Stimulated activated CD8-positive, alpha-beta memory T cell treated with anti-CD3 and anti-CD28 coated beads, Interleukin-15, amount 100 ng/mL, for 48 hours (primary cell): ENCODE measurements at places on chromosomes 6 and 20.

DNA sequence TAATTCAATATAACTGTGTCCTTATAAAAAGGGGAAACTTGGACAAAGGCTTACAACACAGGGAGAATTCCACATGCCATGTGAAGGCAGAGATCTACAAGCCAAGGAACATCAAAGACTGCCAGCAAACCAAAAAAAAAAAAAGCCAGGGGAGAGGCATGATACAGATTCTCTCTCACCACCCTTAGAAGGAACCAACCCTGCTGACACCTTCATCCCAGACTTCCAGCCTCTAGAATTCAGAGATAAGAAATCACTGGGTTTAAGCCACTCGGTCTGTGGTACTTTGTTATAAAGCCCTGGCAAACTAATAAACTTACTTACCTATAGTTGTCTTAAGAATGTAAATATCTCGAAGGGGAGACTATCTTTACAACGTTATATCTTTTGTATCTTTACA is 4.4 kb downstream of the SERINC3 start:
- DNase-seq, result no peak

- peak; percentile 93 for DNase-seq
Measured at GRCh38 chr6:35468181-35468979, at the start of gene RPL10A. Gene RPL10A, plus strand, starts transcription at chr6:35468401. Its CDS starts 34 bp downstream, at chr6:35468435.

DNA sequence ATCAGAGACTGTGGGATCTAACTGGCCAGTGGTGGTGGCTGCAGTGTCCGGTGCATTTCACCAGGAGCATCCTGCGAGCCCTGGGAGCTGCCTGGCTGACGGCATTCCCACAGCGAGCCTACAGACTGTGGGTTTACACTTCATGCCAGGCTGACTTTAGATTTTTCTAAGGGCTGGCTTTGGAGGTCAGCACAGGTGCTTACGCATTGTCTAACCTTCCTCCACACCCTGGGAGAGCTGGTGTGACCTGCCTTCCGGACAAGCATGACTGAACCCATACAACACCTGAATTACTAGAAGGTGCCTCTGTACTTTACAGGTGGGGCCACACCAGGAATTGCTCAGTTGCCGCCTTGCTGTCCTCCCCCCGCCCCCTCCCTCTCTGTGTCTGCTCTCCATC is 96.2 kb downstream of the RREB1 start:
- no peak for DNase-seq

GRCh38 chr6:97632341-97632740 is 349.3 kb upstream of the MMS22L start:
- no peak for DNase-seq

- no peak for DNase-seq
Measured at GRCh38 chr20:63483834-63484233, 11.4 kb upstream of the KCNQ2 start.

- no peak for DNase-seq
Measured at GRCh38 chr6:170091000-170091638, 199.8 kb downstream of the DLL1 start.

- no peak for DNase-seq
Measured at GRCh38 chr20:48205786-48206185, 420.5 kb upstream of the SULF2 start.
